ENCODE measurements at places on chromosomes 16 and 17. TPM values are rescaled to one million over a fixed set of nuclear protein-coding genes. Genes with fewer than 3 reads are reported as not detected.

- DNase-seq: no peak
These were observed 15.9 kb upstream of the C16orf95 start for GRCh38 chr16:87333101-87333500.

DNA sequence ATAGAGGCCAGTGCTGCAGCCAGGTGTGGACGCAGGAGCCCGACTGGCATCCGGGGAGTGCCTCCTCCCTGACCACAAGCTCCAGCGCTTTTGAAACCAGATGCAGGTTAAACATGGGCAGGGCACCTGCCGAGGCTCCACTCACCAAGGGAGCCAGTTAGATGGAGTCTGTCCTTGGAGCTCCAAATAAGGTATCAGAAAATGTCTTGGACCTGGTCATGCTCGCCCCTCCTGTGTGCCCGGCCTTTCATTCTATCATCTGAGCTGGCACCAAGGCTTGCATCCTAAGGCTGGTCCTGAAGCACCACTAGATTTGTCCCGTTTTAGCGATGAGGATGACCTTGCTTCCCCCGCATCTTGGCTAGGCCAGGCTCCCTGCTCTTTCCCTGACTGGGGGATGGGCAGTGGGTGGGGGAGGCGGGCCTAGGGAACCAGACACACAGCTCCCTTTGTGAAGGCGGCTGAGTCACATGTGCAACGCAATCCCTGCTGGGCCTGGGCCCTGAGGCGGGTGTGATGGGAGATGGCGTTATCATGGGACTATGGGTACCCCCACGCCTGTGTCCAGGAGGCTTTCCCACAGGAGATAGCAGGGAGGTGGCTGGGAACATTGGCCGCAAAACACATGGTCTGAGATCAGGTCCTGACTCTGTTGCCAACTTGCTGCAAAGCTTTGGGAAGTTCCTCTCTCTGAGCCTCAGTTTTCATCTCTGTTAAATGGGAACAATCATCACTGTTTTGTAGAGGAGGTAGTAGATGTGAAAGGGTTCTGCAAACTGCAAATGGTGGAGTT is 5.0 kb upstream of the ADGRG1 start:
- no peak for DNase-seq

DNA sequence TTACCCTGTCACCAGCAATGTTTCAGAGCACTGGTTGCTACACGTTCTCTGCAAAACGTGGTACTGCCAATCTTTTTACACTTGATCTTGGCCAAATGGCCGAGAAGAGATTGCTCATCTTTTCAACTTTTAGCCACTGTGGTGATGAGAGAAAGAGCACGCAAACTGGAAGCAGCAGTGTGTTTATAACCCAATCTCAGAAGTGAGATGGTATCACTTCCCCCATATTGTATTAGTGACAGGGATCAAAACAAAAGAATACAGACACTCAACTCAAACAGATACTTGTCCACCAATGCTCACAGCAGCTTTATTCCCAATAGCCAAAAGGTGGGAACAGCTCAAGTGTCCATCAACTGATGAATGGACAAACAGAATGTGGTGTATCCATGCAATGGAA is 72.1 kb upstream of the FA2H start:
- no peak for DNase-seq

- no peak for DNase-seq
These were observed 33.4 kb downstream of the TRAF4 start for GRCh38 chr17:28777178-28777577.

GRCh38 chr17:32510466-32510865 is 23.7 kb downstream of the CDK5R1 start:
- DNase-seq: no peak

GRCh38 chr16:87754535-87754934 is 11.3 kb downstream of the KLHDC4 start:
- no peak for DNase-seq

DNA sequence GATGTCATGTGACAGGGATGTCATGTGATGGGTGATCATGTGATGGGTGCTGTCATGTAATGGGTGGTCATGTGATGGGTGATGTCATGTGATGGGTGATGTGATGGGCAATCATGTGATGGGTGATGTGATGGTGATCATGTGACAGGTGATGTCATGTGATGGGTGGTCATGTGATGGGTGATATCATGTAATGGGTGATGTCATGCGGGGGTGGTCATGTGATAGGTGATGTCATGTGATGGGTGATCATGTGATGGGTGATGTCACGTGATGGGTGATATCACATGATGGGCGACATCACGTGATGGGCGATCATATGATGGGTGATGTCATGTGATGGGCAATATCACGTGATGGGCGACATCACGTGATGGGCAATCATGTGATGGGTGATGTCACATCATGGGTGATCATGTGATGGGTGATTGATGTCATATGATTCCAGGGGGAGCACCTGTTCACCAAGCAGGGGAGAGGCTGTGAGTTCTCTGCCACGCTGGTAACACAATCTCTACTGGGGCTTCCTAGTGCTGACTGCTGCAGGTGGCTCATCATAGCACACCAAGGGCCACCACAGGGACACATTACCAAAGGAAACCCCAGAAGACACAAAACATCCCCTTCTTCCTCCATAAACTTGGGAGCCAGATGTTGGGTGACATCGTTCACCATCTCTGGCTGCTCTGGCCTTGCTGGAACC is 16.5 kb downstream of the CD300LB start:
- DNase-seq: no peak

DNA sequence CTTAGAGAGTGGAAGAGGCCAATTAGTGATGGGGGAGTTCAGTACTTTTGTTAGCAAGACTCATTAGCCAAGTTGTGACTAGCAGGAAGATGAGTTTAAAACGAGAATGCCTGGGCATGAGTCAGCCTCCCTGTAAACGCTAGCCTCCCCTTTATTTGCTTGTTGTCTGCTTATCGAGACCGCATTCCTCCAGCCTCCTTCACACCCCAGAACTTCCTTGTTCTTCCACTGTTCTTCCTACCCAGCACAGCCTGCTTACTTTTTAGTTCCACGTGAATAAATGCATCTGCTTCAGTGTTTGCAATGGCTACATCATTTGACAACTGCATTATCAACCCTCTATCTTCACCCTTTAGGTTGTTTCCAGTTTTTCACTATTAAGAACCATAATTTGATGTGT is 20.2 kb upstream of the OR3A1 start:
- no peak for DNase-seq

DNA sequence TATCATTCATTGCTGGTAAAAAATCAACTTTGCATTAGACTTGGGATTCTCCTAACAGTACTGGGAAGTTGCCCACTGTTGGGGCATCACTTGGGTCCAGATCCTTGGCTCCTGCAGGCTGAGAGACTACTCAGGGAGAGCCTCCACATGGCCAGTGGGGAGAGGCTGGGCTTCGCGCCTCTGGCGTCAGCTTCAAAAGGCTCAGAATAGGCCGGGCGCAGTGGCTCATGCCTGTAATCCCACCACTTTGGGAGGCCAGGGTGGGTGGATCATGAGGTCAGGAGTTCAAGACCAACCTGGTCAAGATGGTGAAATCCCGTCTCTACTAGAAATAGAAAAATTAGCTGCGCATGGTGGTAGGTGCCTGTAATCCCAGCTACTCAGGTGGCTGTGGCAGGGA is 3.4 kb upstream of the CSHL1 start:
- no peak for DNase-seq

GRCh38 chr17:74241431-74241830 is 28.1 kb downstream of the TTYH2 start:
- DNase-seq: no peak

DNA sequence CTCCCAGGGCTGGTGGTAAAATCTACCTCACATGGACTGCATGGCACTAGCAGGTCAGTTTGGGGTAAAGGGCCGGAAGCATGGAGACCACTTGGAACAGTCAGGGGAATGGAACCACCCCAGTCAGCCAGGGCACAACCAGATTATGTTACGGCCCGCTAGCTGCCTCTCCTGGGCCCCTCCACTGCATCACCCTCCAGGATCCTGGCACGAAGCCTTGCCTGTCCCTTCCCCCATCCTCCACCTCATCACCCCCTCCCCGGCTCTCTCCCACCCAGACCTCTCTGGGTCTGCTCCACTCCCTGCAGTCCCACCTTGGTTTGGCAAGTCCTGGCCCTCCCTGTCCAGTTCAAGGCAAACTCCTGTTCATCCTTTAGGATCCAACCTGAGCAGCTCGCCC is 91.7 kb downstream of the CLEC16A start:
- DNase-seq: no peak

- DNase-seq: peak; percentile 81
These were observed 23.3 kb downstream of the CEP295NL start for GRCh38 chr17:78879635-78880186.

- DNase-seq: no peak
These were observed 292.5 kb downstream of the RBFOX1 start for GRCh38 chr16:7624871-7625766.

- no peak for DNase-seq
These were observed 20.6 kb downstream of the TPPP3 start for GRCh38 chr16:67372664-67373063.

DNA sequence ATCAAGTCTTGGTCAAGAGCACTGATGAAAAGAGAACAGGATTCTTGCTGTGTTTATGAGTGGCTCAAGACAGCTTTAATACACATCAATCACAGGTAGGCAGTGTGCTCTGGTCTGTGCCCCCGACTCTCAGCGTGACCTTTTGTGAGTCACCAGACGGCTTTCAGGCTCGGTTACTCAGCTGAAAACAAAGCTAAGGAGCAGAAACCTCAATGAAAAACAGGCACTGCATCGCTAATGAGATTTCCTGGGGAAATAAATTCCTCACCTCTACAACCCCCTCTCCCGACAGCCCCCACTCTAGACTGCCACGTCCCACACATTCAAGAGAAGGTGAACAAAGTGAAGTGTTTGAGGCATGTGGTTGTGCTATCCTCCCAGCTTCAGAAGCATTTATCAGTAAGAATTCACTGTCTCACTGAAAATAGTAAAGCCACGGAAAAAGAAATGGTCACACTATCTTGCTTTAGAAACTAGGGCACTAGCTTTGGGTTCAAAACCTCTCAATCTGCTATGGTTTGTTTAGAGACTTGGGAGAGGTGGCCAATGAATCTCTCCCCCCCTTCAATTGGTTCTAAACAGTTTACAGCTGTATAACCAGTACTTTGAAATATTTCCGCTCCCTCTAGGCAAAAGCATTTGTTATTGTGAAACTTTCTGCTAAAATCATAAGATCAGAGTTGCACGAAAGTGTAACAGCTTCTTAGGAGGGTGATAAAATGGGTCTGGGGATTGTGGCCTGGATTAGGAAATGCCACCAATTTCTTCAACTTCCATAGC is 199.5 kb upstream of the PMFBP1 start:
- peak; percentile 83 for DNase-seq

- no peak for DNase-seq
These were observed 116.1 kb downstream of the C16orf95 start for GRCh38 chr16:87201052-87201451.

- DNase-seq: no peak
These were observed 1.0 kb downstream of the BAHCC1 start for GRCh38 chr17:81396278-81396721.

- no peak for DNase-seq
These were observed 19.8 kb upstream of the GAA start for GRCh38 chr17:80081596-80081995.

- no peak for DNase-seq
These were observed 4.4 kb downstream of the TMC8 start for GRCh38 chr17:78134899-78135385.

DNA sequence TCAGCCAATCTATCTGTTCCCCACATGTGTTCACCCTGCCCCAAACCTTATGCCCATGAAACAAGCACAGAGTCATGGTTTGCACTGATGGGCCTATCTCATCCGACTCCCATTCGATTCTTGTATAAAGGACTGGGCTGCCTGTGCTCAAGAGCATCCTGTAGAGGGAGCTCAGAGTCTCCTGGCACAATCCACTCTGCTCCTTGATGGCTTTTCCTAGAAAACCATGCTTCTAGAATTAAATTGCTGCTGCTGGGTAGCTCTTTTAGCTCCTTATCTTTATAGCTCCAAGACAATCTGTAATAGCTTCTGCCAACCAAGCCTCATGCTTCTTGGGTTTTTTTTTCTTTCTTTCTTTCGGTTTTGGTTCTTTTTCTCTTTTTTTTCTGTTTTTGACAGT is 9.7 kb downstream of the ZNF19 start:
- DNase-seq: no peak

DNA sequence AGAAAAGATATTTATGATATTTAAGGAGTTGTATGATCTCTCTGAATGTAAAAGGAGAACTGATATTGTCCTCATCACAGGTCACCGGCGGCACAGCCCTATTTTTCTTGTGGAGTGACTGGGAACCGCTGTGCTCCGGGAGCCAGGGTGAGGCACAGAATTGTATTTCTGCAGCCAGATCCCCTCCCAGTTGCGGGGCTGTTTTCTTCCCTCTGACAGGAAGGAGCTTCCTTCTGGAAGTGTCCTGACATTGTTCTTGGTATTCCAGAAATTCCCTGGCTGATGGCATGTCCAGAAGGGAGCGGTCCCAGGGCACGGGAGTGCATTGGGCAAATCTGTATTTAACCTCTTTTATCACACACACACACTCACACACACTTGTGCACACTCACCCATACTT is 268.6 kb upstream of the FOXF1 start:
- no peak for DNase-seq

- no peak for DNase-seq
These were observed 32.0 kb downstream of the VAT1L start for GRCh38 chr16:77820340-77820739.

Gene RNF222
- polyA plus RNA-seq: 0.12 TPM

Gene MT1A
- polyA plus RNA-seq: not detected

Gene ODAD4
- 5.9 TPM for polyA plus RNA-seq

Gene ZNF19
- polyA plus RNA-seq: 16.1 TPM

Gene RHBDL3
- polyA plus RNA-seq: 1.8 TPM

Gene MEOX1
- polyA plus RNA-seq: 15.8 TPM

Gene LITAFD
- polyA plus RNA-seq: not detected

Gene SPATA22
- polyA plus RNA-seq: 0.41 TPM

Gene CES5A
- 0.15 TPM for polyA plus RNA-seq

Gene TMEM235
- polyA plus RNA-seq: not detected

Gene CDYL2
- polyA plus RNA-seq: 6.6 TPM
